ENCODE measurements at places on chromosomes 6 and 20. TPM values are rescaled to one million over a fixed set of nuclear protein-coding genes. Genes with fewer than 3 reads are reported as not detected.

Gene SYCP2L
- polyA plus RNA-seq: 5.2 TPM

Gene LAMA4
- 233 TPM for polyA plus RNA-seq

Gene EPHA7
- 23.2 TPM for polyA plus RNA-seq

Gene C6orf15
- not detected for polyA plus RNA-seq

DNA sequence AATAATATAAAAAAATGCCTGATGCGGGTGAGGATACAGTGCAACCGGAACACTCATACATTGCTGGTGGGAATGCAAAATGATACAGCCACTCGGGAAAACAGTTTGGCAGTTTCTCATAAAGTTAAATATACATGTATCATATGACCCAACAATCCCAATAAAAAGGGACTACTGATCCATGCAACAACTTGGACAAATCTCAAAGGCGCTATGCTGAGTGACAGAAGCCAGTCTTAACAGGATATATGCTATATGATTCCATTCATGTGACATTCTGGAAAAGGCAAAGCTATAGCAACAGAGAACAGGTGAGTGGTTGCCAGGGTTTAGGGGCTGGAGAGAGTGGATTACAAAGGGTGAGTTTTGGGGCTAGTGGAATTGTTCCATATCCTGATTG is 170.2 kb upstream of the MLN start:
- no peak for DNase-seq

DNA sequence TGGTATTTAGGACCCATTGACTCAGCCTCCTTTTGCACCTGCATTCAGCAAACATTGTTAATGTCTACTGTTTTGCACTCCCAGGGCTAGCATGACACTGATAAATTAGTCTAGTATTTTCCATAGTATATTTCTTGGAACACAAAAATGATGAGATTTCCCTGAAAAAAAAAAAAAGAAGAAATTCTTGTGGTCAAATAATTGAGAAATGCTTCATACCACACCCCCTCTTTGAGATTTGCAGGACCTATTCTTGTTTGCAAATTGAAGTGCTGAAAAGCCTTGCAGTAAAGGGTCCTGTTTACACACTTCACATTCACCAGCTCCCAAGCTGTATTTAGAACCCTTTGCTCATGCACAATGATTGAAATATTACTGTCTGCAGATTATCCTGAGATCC is 36.3 kb upstream of the CLIC5 start:
- DNase-seq: no peak

- no peak for DNase-seq
These were observed 17.6 kb upstream of the SRSF3 start for GRCh38 chr6:36576578-36576977.

DNA sequence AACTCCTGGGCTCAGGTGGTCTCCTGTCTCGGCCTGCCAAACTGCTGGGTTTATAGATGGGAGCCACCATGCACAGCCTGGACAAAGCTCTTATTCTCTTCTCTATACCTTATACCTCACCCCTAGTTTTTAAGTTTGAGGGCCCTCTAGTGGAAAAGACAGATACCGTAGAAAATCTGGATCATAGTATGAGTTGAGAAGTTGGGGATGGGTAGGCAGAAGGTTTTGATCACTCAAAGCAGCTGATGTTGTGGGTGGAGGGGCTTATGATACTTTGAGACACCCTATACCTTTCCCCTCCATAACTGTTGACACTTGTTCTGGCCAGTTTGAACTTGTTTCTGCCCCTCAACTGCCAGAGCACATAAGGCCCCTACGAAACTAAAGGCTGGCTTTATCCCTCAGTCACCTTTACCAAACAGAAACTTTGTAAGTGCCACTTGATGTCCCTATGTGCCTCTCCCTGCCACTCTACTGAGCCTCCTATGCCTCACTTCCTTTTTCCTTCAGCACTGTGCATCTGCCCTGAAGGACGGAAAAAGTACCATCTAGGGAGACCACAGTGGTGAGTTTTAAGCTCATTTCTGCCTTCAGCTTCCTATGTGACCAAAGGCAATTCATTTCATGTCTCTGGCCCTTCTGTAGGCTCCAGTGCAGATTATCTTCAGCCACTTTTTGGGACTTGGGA is 28.6 kb downstream of the RALY start:
- DNase-seq: no peak

DNA sequence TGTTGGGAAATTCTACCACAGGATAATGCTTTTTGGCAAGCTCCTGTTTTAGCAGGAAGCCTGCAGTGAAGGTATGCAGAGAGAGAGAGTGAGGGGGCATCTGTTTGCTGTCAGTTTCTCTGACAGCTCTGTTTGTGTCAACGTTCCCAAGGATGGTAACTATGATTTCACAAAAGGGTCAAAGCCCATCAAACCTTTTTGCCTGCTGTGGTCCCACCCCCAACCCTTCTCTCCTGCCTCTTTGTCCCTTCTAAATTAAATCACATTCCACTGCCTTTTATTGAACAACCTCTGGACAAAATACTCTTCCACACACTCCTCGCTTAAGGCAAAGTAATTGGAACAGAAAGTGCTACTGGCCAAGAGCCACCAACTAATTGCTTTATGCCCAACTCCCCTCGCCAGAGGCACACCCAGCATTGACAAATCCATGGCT is 128.3 kb downstream of the TSHZ2 start:
- no peak for DNase-seq
